ENCODE measurements at places on chromosomes 11 and 22.
A peak's percentile ranks its signal among the peaks of the same experiment; 100 is the strongest.

DNA sequence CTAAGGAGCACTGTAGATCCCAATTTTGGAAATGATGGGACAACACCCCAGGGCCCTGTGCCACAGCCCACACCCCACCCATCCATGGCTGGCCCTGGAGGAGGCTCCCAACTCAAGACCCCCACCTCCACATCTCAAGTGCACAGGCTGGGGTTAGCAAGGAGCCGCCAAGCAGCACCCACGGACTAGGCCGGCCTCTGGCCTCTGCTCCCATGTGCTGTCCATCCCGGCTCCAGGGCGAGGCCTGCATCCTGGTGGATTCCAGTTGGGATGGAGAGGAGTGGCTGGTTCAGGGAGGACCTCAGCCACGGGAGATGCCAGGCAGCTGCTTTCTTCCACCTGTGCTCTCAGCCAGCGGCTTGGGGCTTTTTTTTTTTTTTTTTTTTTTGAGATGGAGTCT is 43.4 kb upstream of the COMT start:
- DNase-seq, result no peak

DNA sequence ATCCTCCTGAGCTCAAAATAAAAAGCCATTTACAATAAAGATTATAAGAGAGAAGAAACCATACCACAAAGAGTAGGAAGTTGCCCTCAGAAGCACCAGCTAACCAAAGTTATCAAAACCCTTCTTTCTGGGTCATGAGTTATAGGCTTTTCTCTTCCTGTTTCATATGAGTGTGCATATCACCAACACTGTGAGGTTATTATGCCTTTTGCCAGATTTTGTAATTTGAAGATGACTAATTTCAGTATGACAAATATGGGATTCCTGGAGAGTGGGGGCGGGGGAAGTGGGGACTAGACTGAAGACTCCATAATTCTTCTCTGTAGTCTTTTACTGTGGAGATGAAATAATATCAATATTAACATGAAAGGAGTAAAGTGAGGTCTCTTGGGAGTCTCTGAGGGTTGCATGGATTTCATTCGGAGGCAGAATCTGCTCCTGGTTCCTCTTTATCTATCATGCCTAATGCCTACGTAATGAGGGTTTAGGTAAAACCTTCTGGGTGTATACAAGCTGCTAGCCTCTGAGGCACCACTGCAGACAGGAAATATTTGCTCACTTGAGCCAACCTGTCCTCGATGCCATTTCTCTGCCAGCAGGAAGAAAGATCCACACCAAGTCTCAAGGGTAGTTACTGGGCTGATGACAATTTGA is 2.1 kb downstream of the LPXN start:
- DNase-seq, result no peak

- DNase-seq, result no peak
Measured at GRCh38 chr11:41978945-41979344, 519.5 kb upstream of the LRRC4C start.

DNA sequence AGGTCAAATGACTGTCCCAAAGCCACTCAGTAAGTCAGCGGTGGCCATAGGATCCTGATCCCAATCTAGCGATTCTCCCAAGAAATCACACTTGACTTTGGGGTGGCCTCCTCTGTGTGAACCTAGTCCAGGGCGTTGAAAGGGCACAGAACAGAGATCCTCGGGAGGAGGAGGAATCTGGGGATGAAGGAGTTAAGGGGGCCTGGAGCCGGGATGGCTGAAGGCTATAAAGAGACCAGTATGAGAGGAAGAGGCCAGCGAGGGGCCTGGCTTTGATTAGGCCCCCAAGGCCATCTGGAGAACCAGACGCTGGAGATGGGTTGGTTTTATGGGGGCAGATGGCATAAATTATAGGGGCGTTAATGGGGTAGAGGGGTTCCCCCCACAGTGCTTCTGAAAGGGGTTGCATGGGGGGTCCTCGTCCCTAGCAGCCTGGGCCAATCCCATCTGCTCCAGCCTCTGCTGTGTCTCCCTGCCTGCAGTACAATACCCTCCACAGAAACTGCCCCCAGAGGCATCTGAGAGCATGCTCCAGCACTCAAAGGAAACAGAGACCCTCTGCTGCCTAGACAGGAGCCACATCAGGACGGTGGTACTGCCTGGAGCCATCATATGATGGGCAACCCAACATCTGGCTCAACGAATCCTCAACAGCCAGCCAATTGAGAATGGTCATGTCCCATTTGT is 35.2 kb upstream of the TRIM29 start:
- no peak for DNase-seq

GRCh38 chr11:79925570-79925969 is 484.7 kb upstream of the TENM4 start:
- no peak for DNase-seq

DNA sequence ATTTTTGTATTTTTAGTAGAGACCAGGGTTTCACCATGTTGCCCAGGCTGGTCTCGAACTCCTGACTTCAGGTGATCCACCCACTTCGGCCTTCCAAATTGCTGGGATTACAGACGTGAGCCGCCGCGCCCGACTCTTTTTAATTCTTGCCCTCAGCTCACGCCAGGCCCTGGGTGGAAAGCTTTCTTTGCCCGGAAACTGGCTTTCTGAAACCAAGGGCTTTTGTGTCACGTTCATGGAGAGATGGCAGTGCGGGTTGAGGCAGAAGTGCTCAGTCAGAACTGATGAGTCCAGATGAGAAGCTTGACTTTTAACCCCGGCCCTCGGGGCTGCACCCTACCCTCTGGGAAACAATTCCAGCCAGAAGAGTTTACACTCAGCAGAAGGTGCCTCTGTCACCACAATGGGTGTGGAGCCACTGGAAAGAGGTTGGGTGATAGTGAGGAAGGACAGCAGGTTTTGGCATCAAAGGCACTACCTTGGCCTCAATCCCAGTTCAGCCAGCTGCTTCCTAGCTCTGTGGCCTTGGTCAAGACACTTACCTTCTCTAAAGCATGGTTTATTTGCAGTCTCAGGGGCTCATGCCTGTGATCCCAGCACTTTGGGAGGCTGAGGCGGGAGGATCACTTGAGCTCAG is 890 bp upstream of the ARFGAP3 start:
- no peak for DNase-seq

GRCh38 chr11:130839981-130840666 is 76.2 kb downstream of the SNX19 start:
- no peak for DNase-seq

- no peak for DNase-seq
Measured at GRCh38 chr11:65503949-65504673, 5.3 kb downstream of the MALAT1 start.

- no peak for DNase-seq
Measured at GRCh38 chr22:22110548-22111266, 128.1 kb upstream of the TOP3B start.

- no peak for DNase-seq
Measured at GRCh38 chr22:45006111-45006963, 3.5 kb downstream of the PHF21B start.

GRCh38 chr22:19554834-19555404 is 30.7 kb upstream of the CLDN5 start:
- no peak for DNase-seq

GRCh38 chr11:102172127-102172848 is 62.0 kb downstream of the YAP1 start:
- DNase-seq, result no peak

- no peak for DNase-seq
Measured at GRCh38 chr22:31089160-31090100, 8.3 kb downstream of the SMTN start.

- DNase-seq, result peak; percentile 93
Measured at GRCh38 chr22:41367039-41367679, 14.6 kb upstream of the TEF start.

Data from NCI-H2081 (cell line).